ENCODE measurements at places on chromosomes 11 and 22.

GRCh38 chr11:27505781-27506180, 788 bp downstream of the LIN7C start:
- peak overlapping the region; percentile 100 for H3K4me3 ChIP-seq
- no peaks in the 10 kb centered on the region for H3K27me3 ChIP-seq
- H3K4me1 ChIP-seq: peaks cover 25% of the 10 kb centered on the region
- H3K36me3 ChIP-seq: peaks cover 10% of the 10 kb centered on the region

DNA sequence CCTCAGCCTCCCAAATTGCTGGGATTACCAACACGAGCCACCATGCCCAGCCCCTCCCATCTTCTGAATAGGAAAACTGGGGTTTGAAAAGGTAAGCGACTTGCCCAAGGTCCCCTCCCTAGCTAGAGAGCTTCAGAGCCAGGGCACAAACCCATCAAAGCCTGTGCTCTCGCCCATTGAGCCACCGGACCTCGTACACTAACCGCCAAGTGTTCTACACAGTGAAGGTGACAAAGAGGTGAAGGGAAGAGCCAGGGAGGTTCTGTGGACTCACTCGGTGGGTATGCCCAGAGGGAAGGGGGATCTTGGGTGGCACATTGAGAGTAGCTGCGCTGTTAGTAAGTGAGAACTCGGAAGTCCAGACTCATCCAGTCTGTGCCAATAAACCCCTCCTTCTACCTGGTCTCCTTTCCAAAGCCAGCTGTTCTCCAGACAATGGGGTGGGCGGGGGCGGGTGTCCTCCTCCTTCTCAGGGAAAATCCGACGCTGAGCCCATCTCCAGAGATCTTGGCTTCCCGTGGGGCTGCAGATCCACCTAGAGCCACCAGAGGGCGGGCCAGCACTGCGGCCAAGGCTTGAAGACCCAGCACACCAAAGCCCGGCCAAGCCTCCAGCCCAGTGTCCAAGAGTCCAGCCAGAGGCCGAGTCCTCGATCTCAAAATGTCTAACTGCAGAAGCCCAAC, 3.2 kb upstream of the RTN4RL2 start:
- H3K4me1 ChIP-seq: peaks cover 26% of the 10 kb centered on the region
- peak overlapping the region; percentile 61 for H3K4me3 ChIP-seq
- H3K27me3 ChIP-seq: peaks cover 25% of the 10 kb centered on the region
- DNase-seq: peak; percentile 75
- H3K27ac ChIP-seq: no peak overlapping the region
- H3K36me3 ChIP-seq: no peaks in the 10 kb centered on the region

DNA sequence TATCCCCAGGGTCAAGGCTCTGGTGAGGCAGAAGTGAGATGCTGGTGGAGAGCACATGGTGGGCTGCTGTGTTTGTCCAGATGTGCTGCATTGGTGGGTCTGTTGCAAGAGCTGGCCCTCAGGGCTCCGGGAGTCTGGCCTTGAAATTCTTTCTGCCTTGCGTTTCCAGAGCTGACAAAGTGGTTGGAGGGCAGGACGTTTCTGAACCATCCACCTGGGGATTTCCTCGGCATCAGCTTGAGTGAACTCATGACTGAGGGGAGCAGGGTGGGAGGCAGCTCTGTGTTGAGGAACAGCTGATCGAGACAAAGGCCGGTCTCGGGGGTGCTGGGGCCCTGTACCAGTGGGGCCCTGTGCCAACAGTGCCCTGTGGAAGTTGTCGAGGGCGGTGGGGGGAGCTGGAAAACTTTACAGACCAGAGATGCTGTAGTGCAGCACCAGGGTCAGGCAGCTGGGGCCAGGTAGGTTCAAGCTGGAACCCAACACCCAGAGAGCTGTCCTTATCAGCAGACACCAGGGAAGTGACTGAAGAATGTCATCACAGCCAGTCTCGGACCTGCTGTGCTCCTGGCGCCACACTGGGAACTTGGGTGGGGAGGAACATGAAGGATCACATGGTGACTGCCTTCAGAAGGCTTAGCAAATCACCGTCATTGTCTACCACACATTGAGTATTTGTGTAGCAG, 4.9 kb downstream of the TSKU start:
- DNase-seq: no peak
- H3K36me3 ChIP-seq: no peaks in the 10 kb centered on the region
- no peaks in the 10 kb centered on the region for H3K4me1 ChIP-seq
- H3K27me3 ChIP-seq: peaks cover 21% of the 10 kb centered on the region
- no peak overlapping the region for H3K27ac ChIP-seq
- no peak overlapping the region for H3K4me3 ChIP-seq

- peaks cover 30% of the 10 kb centered on the region for H3K4me1 ChIP-seq
- H3K27ac ChIP-seq: peak overlapping the region; percentile 83
- H3K36me3 ChIP-seq: no peaks in the 10 kb centered on the region
- H3K27me3 ChIP-seq: no peaks in the 10 kb centered on the region
- no peak for DNase-seq
Measured at GRCh38 chr11:75813622-75814039, 1.4 kb upstream of the UVRAG start.

DNA sequence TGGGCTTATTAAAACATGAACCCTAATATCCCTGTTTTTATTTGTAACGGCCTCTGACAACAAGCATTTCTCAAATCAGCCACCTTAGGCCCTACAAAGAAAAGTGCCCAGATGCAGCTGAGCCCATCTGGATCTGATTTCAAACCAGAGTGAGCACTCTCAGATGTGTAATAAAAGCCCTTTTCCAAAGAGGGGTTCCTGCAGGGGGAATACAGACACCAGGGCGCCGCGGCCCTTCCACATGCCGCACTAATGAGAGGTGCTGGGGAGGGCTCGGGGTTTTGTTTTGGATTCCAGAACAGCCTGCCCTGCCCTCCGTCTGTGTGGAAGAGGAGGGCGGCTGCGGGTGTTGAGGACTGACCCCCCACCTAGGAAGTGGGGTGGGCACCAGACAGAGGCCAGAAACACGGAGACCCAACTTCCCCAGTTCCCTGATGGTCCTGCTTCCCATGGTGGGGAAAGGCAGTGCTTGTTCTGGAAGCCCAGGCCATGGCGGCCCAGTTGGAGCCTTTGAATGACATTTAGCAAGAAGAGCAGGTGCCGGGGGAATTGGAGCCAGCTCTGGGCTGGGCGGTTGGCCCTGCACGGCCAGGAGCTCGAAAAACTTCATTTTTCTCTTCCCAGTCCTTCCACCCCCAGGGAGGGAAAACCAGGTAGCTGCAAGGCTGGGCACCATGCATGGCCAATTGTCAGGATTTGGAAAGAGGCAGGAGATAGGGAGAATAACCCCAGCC, 63.7 kb downstream of the MACROD1 start:
- H3K27me3 ChIP-seq: peaks cover 8% of the 10 kb centered on the region
- H3K4me3 ChIP-seq: no peak overlapping the region
- peaks cover 6% of the 10 kb centered on the region for H3K4me1 ChIP-seq

DNA sequence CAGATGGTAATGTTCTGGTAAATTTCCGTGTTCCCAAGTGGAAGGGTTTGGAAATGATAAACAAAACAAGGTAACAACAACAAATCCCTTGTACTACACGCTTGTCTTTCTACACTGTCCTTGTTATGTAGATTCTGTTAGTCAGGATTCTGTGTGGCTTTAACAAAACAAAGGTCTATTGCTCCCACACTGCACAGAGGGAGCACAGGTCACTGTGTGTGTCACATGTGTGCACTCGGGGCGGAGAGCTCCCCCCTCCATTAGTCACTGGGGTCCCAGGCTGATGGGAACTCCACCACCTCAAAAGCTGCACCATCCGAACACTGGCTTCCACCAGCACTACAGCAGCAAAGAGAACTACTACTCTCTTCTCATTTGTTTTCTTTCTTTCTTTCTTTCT, 227.9 kb downstream of the NTM start:
- no peaks in the 10 kb centered on the region for H3K4me1 ChIP-seq
- no peak overlapping the region for H3K4me3 ChIP-seq
- H3K36me3 ChIP-seq: no peaks in the 10 kb centered on the region
- H3K27me3 ChIP-seq: no peaks in the 10 kb centered on the region

- H3K4me3 ChIP-seq: no peak overlapping the region
- no peaks in the 10 kb centered on the region for H3K27me3 ChIP-seq
- H3K27ac ChIP-seq: no peak overlapping the region
- DNase-seq: no peak
Measured at GRCh38 chr11:766106-766935, 11.0 kb downstream of the GATD1 start.

- H3K27ac ChIP-seq: no peak overlapping the region
- no peak overlapping the region for H3K4me3 ChIP-seq
- DNase-seq: no peak
- H3K27me3 ChIP-seq: no peaks in the 10 kb centered on the region
Measured at GRCh38 chr11:91608677-91609076, 615.9 kb upstream of the FAT3 start.

DNA sequence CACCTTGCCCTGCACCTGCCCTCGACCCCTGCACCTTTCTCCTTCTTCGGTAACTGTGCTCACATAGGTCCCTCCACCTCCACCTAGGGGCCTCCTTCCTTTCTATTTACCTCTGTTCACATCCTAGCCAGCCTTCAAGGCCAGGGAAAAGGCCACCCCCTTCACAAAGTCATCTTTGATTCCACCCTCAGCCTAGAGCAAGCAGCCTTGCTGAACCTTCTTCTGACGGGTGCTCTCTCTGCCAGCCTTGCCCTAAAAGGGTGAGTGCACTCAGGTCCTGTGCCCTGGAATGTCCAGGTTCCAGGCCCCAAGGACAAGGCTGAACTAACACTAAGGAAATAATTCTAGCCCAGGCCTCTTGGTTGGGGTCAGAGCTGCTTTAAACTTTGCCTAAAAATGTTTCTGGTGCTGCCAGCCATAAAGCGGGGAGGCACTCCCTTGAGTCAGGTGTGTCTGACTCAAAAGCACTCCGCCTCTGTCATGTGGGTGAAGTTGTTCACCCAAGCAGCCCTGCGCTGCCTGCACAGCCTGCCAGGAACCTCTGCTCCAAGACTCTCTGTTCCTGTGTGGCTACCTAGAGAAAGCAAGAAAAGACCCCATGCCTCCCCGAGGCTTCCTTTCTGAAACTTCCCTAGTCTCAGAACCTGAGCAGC, 9.2 kb upstream of the FAM83F start:
- peaks cover 3% of the 10 kb centered on the region for H3K36me3 ChIP-seq
- H3K4me3 ChIP-seq: no peak overlapping the region
- DNase-seq: no peak
- H3K27me3 ChIP-seq: peaks cover 27% of the 10 kb centered on the region

GRCh38 chr11:62708793-62709192, 1.3 kb downstream of the GNG3 start:
- H3K27ac ChIP-seq: peak overlapping the region; percentile 93
- H3K27me3 ChIP-seq: no peaks in the 10 kb centered on the region
- DNase-seq: no peak
- H3K4me1 ChIP-seq: peaks cover 37% of the 10 kb centered on the region
- peaks cover 7% of the 10 kb centered on the region for H3K36me3 ChIP-seq

GRCh38 chr22:37284805-37285355, 2.6 kb downstream of the CYTH4 start:
- peaks cover 47% of the 10 kb centered on the region for H3K4me1 ChIP-seq
- H3K36me3 ChIP-seq: peaks cover 31% of the 10 kb centered on the region
- peak overlapping the region; percentile 93 for H3K4me3 ChIP-seq
- DNase-seq: peak; percentile 71
- peak overlapping the region; percentile 60 for H3K27ac ChIP-seq

DNA sequence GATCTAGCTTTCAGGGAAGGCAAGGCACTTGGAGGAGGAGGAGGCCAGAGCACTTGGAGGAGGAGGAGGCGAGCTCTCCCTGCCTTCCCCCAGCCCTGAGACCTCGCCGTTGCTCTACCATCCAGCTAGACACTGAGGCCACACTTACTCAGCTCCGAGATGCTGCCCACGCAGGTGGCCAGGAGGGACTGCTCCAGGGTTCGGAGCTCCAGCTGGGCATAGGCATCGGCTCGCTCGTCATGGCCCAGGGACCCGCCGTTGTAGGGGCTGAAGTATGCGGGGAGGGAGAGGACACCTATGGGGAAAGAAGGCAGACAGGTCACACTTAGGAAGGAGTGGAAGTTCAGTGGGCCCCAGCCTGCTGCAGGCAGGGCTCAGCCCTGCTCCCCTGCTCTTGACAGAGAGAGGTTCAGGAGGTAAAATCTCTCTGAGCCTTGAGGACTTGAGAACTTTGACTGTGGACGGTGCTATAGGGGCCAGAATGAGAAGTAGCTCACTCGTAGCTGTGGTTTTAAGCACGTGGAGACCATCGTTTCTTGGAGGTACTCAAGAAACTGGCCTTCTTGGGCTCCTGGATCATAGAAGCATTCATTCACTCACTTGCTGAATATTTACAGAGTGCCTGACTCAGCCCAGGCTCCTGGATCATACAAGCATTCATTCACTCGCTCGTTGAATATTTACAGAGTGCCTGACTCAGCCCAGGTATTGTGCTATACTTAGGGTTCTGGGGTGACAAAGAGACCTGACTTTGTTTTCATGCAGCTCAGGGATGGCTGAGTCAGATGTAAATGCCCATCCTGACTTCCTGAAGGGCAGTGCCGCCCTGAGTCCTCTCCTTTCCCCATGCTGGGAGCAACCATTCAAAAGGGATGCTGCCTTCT, 99.2 kb downstream of the NAT10 start:
- H3K36me3 ChIP-seq: no peaks in the 10 kb centered on the region
- no peaks in the 10 kb centered on the region for H3K27me3 ChIP-seq
- no peak overlapping the region for H3K4me3 ChIP-seq
- H3K4me1 ChIP-seq: peaks cover 5% of the 10 kb centered on the region
- H3K27ac ChIP-seq: no peak overlapping the region

DNA sequence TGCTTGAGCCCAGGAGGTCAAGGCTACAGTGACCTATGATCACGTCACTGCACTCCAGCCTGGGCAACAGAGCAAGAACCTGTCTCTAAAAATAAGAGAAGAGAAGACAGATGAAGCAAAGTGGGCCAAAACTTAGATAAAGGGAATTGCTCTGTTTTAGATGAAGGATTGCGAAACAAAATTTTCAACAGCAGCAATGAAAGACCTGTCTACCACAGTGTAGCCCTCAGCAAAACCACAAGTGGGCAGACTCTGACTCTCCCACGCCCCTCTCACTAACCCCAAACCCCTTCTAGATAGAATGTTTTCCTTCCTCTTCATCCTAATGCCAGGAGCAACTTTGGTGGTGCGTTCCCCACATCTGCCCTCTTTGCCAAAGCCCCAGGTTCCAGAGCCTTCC, 105.6 kb upstream of the ALDH3B2 start:
- peaks cover 15% of the 10 kb centered on the region for H3K27me3 ChIP-seq
- no peak overlapping the region for H3K27ac ChIP-seq
- DNase-seq: no peak
- no peak overlapping the region for H3K4me3 ChIP-seq
- H3K36me3 ChIP-seq: no peaks in the 10 kb centered on the region
- no peaks in the 10 kb centered on the region for H3K4me1 ChIP-seq

GRCh38 chr11:95330302-95330701, 99.3 kb upstream of the SESN3 start:
- H3K27ac ChIP-seq: no peak overlapping the region
- no peaks in the 10 kb centered on the region for H3K36me3 ChIP-seq
- peaks cover 6% of the 10 kb centered on the region for H3K4me1 ChIP-seq
- no peak overlapping the region for H3K4me3 ChIP-seq

DNA sequence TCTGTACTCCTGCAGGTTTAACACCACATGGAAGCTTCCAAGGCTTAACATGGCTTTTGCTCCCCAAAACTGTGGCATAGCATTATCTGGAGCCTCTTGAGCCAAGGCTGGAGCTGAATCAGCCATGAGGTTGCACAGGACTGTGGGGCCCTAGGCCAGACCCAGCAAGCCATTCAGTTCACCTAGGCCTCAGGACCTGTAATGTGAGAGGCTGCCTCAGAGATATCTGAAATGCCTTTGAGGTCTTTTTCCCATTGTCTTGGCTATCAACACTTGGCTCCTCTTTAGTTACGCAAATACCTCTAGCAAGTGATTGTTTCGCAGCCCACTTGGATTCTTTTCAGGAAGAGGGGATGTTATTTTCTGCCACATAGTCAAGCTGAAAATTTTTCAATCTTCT, 72.0 kb downstream of the VPREB1 start:
- no peaks in the 10 kb centered on the region for H3K27me3 ChIP-seq
- H3K27ac ChIP-seq: no peak overlapping the region
- no peak overlapping the region for H3K4me3 ChIP-seq
- no peak for DNase-seq
- peaks cover 6% of the 10 kb centered on the region for H3K4me1 ChIP-seq
